ENCODE measurements at places on chromosomes 3 and 15. TPM values are rescaled to one million over a fixed set of nuclear protein-coding genes. Genes with fewer than 3 reads are reported as not detected.

Gene ANKRD63
- not detected for total RNA-seq

Gene WNT5A
- total RNA-seq: 13.8 TPM

Gene TBC1D5
- 55.6 TPM for total RNA-seq

Gene SLC12A1
- not detected for total RNA-seq

DNA sequence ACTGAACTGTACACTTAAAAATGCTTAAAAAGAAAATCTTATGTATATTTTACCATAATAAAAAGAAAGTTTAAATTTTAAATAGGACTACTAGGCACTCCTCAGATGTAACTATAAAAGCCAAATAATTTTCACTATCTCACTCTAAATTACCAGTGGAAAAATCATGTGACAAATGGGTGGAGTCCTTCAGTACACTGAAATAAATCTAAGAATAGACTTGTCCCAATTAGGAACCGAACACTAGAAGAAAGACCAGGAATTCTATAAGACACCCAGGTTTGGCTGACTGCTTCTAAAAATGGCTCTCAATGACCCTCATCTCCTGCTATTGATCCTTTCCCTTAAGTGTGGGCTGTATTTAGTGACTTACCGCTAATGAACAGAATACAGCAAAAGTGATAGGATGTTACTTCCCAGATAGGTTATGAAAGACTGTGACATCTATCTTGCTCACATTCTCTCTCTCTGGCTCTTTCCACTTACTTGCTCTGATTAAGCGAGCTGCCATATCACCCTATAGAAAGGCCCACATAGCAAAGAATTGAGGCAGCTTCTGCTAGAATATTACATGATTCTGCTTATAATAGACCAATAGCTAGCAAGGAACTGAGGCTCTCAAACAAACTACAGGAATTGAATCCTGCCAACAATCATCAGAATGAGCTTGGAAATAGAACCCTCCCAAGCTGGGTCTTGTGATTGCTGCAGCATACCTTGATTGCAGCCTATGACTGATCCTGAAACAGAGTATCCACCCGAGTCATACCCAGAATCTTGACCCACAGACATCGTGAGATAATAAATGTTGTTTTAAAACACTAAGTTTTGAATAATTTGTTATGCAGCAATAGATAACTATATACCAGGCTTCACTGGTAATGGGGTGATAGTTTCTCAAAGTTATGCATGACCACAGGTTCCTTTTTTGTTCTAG is 16.9 kb downstream of the TTBK2 start:
- DNase-seq: no peak

DNA sequence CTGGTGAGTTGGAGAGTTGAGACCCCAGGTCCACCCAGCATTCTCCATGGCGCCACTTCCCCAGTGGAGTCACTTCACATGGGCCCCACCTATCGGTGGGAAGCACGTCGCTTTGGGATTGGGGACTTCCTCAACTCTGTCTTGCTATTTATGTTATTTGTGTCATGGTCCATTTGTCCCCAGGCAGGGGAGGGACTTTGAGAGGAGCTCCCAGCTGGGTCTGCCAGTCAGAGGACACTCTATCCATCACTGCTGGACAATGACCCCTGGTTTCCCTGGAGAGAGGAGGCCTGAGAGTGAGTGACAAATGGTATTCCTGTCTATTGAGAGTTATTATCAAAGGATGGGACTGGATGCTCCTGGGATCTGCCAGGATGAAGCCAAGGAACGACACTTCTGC is 127.6 kb downstream of the RAB11A start:
- DNase-seq: no peak

- no peak for DNase-seq
Observed at GRCh38 chr3:143244516-143245063, 125.0 kb downstream of the CHST2 start.

GRCh38 chr3:42723219-42723618 is 20.6 kb upstream of the HHATL start:
- DNase-seq: no peak

GRCh38 chr3:42839616-42840015 is 30.4 kb downstream of the ACKR2 start:
- no peak for DNase-seq

DNA sequence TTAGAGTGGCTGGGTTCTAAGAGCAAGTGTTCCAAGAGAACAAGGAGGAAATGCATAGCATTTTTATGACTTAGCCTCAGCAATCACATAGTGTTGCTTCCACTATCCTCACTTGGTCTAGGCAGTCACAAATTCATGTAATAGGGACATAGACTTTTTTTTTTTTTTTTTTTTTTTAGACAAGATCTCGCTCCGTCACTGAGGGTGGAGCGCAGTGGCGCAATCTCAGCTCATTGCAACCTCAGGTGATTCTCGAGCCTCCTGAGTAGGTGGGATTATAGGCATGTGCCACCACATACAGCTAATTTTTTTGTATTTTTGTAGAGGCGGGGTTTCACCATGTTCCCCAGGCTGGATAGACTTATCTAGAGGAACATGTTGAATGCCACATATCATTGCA is 4.7 kb upstream of the GNB4 start:
- no peak for DNase-seq

DNA sequence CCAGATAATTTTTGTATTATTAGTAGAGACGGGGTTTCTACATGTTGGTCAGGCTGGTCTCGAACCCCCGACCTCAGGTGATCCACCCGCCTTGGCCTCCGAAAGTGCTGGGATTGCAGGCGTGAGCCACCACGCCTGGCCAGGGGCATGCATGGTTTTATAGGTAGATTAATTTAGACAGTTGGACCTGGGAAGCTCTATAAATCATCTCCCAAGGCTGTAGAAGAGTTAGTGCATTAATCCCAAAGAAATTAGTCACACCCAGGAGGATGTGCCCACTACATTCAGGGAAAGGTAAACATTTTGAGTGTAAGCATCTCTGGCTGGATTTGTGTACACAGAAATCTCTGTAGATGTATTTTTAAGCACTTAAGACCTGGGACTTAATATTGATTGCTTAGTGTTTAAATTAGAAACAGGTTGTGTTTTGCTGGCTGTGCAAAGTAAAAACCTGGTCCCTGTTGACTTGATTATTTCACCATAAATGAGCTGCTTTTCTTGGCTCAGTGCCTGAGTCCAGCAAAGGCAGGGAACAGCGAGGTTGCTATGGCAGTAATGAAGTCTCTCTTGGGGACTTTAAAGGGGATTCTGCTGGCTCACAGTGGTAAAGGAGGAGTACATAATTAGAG is 19.2 kb downstream of the EXOSC7 start:
- no peak for DNase-seq

DNA sequence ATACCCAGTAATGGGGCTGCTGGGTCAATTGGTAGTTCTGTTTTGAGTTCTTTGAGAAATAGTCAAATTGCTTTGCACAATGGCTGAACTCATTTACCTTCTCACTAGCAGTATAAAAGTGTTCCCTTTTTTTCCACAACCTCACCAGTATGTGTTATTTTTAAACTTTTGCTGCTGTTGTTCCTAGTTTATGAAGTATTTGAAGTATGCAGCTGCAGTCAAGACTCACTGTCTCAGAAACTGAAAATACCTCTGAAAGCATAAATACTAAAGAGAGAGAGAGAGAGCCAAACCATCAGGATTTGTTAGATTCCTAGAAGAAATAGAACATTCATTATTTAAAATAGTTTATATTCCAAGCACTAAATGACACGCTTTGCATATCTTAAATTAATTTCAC is 764.2 kb downstream of the NTRK3 start:
- no peak for DNase-seq

GRCh38 chr15:66126456-66126855 is 127.1 kb downstream of the MEGF11 start:
- DNase-seq: no peak

DNA sequence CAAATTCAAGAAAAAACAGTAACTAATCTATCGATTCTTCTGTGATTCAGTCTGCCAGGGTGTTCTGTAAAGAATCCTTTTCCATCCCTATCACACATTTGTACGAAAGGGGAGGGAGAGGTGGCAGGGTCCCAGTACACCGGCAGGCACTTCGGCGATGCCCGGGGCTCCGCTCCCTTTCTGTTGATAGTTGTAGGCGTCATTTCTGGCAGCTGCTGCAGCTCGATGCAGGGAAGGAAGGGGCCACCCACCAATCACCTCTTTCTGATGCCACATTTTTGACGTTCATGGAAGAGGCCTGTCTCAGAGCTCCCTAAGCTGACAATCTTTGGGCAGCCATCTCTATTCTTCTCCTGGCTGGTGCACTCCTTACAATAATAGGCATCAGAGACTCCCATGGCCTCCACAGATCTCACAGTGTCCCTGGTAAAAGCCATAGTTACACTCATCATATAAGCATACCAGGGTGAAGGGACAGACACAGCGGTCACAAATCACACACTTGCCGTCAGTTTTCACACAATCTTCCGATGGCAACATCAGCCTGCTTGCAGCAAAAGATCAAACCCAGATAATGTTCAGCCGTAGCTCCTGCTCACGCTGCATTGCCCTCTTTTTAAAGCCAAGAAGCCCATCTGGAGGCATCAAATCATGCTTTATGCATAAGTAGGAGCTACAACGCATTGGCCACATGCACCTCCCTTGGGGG is 60.8 kb upstream of the ZBTB38 start:
- no peak for DNase-seq

GRCh38 chr3:168028086-168028485 is 67.6 kb downstream of the GOLIM4 start:
- DNase-seq: no peak

DNA sequence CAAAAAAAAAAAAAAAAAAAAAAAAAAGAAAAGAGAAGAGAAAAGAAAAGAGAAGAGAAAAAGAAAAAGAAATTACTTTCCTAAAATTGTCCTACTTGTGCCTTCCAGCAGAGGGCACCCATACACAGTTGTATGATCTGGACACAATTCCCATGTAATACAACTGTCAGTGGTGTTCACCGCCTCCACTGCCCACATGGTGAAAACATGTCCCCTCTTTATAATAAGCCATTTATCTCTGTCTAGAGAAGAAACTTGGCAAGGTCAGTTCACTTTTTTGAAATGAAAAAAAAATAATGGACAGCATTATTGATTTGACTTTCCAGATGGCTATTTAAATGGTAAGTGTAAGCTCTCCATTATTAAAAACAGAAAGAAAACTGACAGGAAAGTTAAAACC is 459.4 kb downstream of the GBE1 start:
- DNase-seq: peak; percentile 24

DNA sequence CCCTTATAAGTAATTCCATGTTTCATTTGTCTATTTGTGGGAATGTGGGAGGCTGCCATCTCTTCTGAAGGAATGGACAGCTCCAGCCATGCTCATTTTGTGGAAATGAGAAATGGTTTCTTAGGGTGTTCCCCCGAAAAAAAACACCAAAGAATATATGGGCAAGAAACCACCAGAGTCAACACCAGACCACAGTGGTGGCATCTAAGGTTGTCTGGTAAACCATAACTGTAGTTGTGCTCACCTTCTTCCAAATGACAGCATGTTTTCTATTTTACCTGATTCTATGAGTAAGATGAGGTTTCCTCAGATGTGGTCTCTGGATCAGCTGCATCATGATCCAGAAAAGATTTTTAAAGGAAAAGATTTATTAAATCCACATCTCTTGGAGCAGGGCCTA is 217.0 kb upstream of the C2CD4B start:
- DNase-seq: no peak

DNA sequence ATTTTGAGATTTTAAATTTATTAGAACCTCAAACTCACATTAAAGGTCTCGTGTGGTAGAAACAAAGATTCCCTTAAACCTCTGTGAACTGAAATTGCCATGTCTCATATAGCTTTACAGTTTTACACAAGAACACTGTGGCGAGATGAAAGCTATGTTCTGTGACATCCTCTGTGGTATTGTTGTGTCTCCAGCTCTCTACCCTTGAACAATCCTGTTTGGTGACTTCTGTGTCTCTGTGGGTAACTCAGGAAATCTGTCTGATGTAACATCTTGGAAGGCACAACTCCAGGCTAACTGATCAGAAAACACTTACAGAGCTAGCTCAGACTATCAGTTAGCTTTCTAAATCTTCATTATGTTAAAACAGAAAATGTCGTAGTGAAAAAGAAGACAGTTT is 318.8 kb upstream of the GBE1 start:
- DNase-seq: no peak

DNA sequence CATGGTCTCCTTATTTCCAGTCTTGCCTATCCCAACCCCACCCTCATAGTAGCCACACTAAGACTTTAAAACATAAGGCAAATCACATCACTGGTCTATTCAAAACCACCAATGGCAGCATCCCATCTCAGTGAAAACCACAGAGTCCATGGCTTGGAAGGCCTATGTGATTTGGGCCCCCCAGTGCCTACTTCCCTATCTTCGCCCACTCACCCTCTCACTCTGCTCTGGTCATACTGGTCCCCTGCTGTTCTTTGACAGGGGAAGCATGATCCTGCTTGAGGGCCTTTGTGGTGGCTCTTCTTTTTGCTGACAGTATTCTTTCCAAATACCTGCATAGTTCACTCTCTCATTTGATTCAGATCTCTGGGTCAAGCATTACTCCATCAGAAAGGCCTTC is 3.3 kb downstream of the GTF2A2 start:
- no peak for DNase-seq

GRCh38 chr3:96101006-96101560 is 713.3 kb upstream of the EPHA6 start:
- no peak for DNase-seq

DNA sequence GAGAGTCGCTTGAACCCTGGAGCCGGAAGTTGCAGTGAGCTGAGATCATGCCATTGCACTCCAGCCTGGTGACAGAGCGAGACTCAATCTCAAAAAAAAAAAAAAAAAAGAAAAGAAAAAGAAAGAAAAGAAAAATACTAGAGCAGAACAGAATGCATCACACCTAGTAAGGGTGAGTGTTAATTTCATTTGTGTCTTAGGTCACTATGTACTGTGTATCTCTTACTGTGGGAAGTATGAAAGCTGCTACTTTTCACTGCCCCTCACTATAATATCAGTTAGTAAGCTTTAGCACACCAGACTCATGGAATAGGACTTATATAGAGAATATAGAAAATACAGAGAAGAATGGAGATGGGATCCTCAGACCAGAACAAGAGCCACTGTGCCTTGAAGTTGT is 45.9 kb upstream of the RASA2 start:
- no peak for DNase-seq
